ENCODE measurements at places on chromosomes 7 and 10.

DNA sequence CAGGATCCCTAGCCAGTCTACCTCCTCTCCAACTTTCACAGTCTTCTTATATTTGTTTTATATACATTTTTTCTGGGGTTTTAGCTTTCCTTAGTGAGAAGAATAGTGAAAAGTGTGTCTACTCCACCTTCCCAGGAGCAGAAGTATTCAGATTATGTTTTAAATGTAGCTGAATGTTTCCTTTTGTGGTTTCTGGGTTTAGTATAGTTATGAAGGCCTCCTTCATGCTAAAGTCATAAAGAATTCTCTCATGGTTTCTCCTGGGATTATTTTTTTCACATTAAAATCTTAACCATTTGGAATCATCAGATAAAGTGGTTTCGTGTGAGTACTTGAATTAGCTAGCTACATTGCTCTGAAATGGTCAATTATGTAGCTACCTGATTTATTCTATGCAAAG is 50.9 kb downstream of the ANKMY2 start:
- DNase-seq, result no peak

- no peak for DNase-seq
Measured at GRCh38 chr10:90935581-90936275, 14.8 kb upstream of the ANKRD1 start.

GRCh38 chr7:141333459-141333858 is 217.8 kb upstream of the AGK start:
- no peak for DNase-seq

- DNase-seq, result no peak
Measured at GRCh38 chr7:17625043-17625442, 315.3 kb downstream of the SNX13 start.

- DNase-seq, result no peak
Measured at GRCh38 chr10:57513637-57514036, 754.1 kb downstream of the IPMK start.

GRCh38 chr7:150631084-150631826 is 930 bp downstream of the GIMAP6 start:
- DNase-seq, result no peak

- DNase-seq, result no peak
Measured at GRCh38 chr10:97032624-97033023, 153.1 kb downstream of the SLIT1 start.

DNA sequence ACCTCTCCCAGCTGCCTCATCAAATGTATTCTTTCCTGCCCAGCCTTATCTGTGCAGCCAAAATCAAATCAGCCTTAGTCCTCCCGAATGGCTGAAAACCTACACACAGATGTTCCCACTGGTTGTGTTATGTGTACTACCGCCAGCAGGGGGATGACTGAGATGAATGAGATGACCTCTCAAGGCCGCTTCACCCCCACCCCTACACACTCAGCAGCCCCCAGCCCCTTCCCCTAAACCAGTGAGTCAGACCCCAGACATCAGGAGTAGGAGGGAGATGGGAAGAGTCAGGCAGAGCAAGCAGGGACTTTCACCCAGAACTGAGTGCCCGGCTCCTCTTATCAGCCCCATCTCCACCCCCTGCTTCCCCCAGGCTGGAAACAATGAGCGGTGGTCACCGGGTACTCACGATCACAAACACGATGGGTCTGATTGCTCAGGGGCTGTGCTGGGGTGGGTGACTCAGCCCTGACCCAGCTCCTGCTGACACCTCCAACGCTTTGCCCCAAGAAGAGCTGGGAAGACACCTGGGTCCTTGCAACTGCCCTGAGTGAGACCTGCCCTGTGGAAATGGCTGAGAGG is 6.5 kb upstream of the C10orf105 start:
- DNase-seq, result no peak

DNA sequence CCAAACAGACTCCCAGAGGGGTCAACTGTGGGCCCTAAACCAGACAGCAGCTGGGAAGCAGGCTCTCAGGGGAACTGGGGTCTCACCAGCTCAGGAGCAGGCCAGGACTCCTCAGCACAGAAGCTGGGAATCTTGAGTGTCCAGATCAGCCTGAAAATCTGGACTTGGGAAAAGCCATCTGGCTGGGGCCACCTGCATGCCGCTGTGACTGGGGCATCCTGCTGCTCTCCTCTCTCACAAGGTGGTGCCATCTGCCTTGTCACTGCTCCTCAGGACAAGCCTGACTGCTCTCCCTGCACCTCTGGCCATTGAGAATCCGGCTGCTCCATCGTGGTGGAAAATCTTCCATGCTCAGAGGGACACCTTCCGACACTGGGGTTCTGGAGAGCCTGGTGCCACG is 141.4 kb downstream of the PLPP4 start:
- peak; percentile 91 for DNase-seq

DNA sequence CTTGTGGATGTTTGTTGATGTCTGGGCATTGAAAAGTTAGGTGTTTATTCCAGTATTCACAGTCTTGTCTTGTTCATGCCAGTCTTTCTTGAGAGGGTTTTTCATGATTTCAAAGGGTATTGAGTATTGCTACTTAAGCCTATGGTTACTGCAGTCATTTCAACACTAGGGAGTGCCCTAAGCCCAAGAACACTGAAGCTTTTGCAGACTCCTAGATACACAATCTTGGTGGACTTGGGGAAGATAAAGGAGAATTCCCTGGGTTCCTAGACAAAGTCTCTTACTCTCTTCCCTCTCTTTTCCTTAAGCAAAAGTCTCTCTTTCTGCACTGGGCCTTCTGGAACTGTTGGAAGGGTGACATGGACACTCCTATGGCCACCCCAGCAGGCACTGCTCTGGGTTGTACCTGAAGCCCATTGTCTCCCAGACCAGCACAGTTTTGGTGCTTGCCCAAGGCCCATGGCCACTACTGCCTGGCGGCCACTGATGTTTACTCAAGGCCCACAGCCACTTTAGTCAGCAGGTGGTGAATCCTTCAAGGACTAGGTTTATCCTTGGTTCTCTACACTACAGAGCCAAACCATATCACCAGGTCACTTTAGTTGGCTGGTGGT is 24.9 kb downstream of the SAMD9 start:
- DNase-seq, result no peak

- no peak for DNase-seq
Measured at GRCh38 chr7:132433301-132433700, 143.0 kb downstream of the PLXNA4 start.

GRCh38 chr10:80538481-80539185 is 931 bp downstream of the SH2D4B start:
- no peak for DNase-seq

DNA sequence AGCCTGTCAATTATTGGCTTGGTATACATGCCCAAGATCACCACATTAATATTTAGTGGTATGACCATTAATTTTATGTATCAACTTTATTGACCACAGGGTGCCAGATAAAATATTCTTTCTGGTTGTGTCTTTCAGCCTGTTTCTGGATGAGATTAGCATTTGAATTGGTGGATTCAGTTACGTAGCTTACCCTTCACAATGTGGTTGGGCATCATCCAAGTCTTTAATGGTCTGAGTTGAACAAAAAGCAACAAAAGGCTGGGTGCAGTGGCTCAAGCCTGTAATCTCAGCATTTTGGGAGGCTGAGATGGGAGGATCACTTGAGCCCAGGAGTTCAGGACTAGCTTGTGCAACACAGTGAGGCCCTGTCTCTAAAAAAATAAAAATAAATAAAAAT is 702.2 kb upstream of the LRRTM3 start:
- DNase-seq, result no peak

DNA sequence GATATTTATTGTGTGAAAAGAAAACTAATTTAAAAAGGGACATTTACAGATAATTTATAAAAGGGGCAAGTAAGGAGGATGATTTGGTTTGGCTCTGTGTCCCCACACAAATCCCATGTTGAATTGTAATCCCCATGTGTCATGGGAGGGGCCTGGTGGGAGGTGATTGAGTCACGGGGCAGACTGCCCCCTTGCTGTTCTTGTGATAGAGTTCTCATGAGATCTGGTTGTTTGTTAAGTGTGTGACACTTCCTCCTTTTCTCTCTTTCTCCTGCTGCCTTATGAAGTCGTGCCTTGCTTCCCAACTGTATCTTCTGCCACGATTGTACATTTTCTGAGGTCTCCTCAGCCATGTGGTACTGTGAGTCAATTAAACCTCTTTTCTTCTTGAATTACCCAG is 171.0 kb upstream of the SEMA3E start:
- DNase-seq, result no peak

DNA sequence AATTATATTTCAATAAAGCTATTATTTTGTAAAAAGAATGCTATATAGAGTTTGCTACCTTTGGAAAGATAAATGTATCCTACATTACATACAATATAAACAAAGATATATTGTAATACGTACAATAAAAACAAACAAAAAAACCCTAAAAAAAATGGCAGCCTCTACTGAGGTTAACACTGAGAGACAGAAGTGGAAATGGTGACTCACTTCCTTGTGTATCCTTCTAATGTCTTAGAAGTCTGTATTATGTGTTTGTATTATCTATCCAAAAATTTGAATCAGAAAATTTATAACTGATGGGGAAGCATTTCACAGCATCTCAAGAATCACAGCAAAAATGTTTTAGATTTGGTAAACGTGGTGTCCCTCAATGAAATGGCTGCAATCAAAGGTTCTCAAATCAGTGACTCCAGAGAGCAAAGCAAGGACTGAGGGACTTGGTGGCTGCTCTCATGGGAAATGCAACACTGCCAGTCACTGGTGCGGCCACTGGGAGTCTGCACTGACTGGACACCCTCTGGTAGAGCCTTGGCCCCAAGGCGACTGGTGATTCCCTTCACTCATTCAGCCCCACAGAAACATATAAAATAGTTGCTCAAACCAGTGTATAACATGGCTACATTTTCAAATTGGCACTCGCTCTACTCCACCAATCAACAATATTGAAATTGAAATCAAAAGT is 53.8 kb downstream of the PANK1 start:
- no peak for DNase-seq

- no peak for DNase-seq
Measured at GRCh38 chr7:20219446-20220292, 2.5 kb upstream of the MACC1 start.

GRCh38 chr7:105131033-105131656 is 117.1 kb downstream of the KMT2E start:
- DNase-seq, result no peak

GRCh38 chr7:73509463-73509862 is 12.6 kb downstream of the BAZ1B start:
- no peak for DNase-seq

DNA sequence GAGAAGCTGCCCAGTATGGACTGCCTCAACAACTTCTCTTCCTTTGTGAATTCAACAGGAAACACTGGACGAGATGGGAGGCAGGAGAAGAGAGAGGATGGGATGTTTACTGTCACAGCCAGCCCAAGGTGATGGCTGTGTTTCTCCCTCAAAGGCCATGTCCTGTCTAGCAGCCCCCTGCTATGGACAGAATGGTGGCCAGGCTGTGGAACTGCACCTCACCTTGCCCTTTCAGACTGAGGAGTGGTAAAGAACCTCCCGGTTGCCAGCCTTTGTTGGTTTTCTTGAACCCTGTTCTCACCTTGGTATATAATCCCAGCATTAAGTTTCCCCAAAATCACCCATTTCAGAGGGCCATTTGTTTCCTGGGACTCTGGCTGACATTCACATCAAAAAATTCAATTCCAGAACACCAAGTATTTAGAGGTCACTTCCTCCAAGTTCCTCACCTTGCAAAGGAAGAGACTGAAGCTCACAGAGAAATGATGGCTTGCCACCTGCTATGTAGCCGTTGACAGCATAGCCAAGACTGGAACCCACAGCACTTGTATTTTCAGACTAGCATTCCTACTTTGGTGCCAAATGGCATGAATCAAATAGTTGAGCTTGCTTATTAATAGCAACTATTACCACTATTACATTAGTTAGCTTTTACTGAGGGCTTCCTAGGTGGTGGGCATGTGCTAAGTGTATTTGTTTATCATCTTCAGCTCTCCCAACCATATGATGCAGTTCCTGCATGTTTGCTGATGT is 224.0 kb upstream of the GRB10 start:
- no peak for DNase-seq

- DNase-seq, result no peak
Measured at GRCh38 chr7:17746020-17746530, 194.2 kb downstream of the SNX13 start.

DNA sequence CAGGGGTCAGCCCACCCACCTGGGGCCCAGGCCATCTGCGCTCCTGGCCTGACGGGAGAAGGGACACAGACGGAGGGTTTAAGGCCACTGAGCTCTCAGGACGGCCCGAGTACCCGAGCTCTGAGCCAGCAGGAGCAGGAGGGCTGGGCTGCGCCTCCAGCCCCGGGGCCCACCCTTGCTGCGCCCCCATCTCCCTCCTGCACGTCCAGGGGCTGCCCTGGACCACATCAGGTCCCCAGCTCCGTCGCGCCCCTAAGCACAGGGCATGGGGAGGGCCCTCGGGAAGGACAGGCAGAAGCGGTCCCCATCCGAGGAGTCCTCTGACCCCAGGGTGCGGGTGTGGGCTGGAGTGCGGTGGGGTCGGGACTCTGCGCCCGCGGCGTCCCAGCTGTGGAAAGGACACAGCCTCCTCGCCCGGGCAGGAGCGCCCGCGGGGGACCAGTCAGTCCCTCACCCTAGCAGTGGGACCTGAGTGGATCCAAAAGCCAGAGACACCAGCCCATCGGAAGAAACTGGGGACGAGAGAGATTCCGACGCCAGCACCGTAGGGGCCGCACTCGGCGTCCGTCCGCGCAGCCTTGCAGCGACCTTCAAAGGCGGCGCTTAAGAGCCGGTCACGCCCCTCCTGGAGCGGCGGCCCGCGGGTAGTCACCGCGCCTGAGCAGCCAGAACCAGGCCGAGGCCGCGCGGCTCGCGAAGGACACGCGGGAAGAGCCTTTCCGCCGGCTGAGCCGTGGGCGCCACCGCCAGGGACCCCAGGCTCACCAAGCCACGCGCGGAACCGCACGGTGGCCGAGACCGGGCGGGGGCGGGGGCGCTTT is 15.9 kb downstream of the CAMK2B start:
- DNase-seq, result no peak

DNA sequence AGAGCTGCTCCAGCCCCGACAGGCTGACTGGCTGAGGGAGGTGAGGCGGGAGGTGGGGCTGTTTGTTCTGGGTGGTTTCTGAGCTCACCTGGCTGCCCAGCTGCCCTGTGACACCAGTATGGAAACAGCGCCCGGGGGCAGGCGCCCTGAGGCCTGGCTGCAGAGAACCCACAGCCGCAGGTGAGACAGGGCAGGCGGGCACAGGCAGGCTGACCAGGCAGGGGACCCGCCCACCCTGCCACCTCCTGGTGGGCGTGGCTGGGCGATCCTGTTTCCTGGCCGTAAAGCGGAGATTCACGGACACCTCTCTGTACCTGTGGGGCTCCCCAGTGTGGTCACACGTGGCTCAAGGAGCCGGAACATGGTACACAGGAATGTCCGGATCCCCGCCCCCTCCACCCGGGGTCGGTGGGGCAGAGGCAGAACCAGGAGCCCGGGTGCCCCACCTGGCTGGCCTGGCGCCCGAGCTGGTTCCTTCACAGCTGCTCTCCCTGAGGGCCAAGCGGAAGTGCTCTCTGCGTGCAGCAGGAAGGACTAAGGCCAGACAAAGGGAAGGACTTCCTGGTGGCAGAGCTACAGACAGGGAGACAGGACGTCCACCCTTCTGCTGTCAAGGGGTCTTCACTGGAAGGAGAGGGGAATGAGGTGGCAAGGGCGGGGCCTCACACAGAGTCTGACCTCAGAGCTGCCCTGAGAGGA is 3.9 kb downstream of the MICALL2 start:
- DNase-seq, result no peak

GRCh38 chr7:127233630-127234029 is 19.1 kb downstream of the GRM8 start:
- no peak for DNase-seq

GRCh38 chr10:92081641-92082040 is 158.1 kb downstream of the BTAF1 start:
- no peak for DNase-seq
